NCI-H2171 treated with DMSO at 0.1 percent for 48 hours (cell line): ENCODE measurements at places on chromosomes 7 and 10.

DNA sequence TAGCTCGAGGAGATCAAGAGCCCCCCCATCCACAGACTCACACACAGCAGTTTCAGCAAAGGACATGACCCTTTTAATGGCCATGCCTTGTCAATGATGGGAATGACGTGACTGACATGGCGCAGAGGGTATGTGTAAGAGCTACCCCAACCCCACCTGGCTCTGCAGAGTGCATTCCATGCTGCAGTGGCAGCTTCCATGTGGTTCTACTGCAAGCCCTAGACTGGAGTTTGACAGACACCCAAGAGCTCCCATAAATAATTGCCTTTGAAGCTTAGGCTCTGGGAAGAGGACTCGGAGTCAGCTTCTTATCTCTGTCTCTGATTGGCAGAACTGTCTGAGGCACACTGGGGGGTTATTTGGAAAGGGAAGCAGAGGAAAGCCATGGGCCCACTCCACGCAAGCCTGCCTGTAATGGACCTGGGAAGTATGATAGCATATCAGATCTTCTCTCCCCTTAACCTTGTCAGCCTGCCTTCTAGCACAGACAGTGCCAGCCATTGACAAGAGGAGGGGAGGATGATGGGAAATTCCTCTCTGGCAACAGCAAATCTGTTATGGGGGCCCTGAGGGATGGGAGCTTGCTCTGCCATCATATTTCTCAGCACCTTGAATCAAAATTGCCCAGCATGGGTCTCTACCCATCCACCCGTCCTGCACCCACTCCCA lies 478.5 kb upstream of the PODXL start:
- DNase-seq: no peak

DNA sequence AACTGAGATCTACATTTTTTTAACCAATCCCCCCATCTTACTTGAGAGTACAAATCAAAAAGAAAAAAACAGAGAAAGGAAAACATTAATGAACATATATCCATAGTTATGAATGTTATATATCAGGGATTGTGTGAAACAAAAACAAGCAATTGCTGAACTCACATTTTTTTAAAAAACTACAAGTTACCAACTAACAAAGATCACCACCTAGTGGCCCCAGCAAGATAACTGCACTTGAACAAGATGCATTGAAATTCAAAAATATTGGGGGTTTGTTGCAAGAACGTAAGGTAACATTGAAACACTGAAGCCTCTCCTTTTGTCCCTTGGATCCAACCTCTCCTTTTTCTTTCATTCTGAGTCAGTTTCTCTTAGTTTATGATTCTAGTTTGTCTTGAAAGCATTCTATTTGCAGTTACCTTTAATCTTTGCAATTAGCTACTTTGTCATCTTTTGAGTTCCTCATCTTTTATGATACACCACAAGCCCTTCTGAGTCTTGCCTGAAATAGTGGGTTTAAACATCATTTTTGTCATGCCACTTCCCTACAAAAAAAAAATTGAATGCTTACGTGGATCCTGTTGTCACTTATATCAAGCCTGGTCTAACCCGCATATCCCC lies 87.3 kb upstream of the TES start:
- DNase-seq: peak; percentile 54

- DNase-seq: no peak
Observed at GRCh38 chr10:71767420-71768035, 5.8 kb downstream of the VSIR start.

- peak; percentile 39 for DNase-seq
Observed at GRCh38 chr7:28711114-28711513, 247.0 kb downstream of the TRIL start.

- no peak for DNase-seq
Observed at GRCh38 chr7:111108496-111108895, 17.6 kb downstream of the LRRN3 start.

- no peak for DNase-seq
Observed at GRCh38 chr7:107045980-107046379, 1.5 kb downstream of the PRKAR2B start.

- no peak for DNase-seq
Observed at GRCh38 chr7:114141415-114141814, 222.6 kb upstream of the PPP1R3A start.

GRCh38 chr10:7520507-7521485 lies 110.0 kb upstream of the SFMBT2 start:
- no peak for DNase-seq

- DNase-seq: no peak
Observed at GRCh38 chr10:116708391-116708821, 34.0 kb downstream of the HSPA12A start.
